Cortex of kidney (tissue), 1 donor: ENCODE measurements at places on chromosomes 2 and 18.

DNA sequence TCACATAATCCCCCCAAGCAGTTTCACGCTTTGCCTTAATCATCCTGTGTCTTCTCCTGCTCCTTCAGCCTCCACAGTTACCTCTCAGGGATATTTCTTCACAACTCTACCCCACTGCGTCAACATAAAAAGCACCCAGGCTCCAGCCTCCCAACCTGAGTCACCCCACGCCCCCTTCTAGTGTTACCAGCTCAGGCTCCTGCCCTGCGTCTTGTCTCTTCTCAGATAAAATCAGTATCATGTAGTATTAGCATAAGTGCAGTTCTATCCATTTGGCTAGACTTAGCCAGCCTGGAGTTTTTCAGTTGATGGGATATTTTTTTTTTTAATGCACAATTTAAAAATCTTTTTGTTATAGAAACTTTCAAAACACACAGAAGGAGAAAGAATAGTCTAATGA lies 9.6 kb upstream of the PELI1 start:
- DNase-seq: no peak

GRCh38 chr2:10382354-10383061 lies 65.6 kb downstream of the ODC1 start:
- no peak for DNase-seq

GRCh38 chr18:40957533-40958070 lies 997.4 kb upstream of the PIK3C3 start:
- no peak for DNase-seq

GRCh38 chr2:189362283-189362682 lies 79.0 kb upstream of the WDR75 start:
- DNase-seq: no peak

GRCh38 chr2:37851428-37851827 lies 73.7 kb upstream of the RMDN2 start:
- DNase-seq: no peak

DNA sequence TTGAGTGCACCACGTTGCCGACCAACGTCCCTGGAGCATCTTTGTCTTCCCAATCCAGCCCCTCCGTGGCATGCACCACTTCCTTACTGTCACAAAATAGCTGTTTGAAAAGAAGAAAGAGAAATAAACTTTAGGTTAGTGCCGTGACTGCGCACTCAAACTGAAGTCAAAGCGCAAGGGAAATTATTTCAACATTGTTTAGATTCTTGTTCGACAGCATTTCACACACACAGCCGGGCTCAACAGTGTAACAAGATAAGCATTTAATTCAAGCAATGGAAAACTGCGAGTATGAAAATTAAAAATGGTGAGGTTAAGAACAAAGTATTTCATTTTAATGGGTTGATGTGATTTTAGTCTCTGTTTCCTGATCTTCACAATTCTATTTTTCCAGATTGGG lies 108.6 kb downstream of the NXPH2 start:
- no peak for DNase-seq

GRCh38 chr2:127551221-127551930 lies 15.9 kb downstream of the MYO7B start:
- DNase-seq: no peak

DNA sequence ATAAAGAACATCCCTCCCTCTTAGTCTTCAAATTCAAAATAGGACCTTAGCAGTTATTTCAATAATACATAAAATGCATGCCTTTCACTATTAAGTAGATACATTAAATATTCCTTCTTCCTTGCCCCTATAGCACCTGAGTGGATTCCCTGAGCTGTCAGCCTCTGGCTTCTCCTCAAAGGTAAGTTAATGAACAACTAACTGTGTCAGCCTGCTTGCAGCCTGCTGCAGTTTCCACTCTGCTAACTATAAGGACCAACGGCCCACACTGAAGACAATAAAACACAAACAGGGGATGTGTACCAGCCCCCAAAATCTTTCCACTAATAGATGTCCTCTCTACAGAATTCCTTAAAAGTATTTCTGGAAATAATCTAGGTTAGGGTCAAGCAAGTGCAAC lies 5.0 kb downstream of the KCTD1 start:
- DNase-seq: no peak

DNA sequence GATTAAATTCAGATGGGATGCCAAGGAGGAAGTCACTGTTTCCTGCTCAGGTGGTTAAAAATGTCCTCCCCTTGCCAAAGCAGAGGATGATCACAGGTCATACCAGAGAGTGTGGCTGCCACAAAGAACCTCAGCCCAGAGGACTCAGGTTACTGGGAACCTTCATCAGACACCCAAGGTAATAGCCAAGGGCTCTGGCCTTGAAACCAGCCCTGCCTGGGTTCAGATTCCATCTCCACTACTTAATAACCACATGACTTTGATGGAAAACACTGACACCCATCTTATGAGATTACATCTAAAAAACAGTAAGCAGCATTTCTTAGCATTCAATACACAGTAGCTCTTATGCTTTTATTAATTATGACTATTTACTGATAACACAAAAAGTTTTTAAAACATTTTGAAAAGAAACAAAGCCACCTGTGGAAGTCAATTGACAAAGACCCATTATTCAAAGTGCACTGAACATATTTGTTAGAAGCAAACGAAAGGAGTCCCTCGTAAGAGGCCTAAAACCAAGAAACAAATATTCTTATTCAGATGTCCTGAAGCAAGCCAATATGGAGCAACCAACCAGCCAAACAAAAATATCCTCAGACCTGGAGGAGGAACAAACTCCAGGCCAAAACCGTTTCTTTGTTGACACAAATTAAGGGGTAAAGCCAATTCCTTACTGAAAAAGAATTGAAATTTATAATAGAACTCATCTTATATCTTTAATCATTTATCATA lies 241.5 kb downstream of the RNF152 start:
- no peak for DNase-seq

- DNase-seq: no peak
These were observed 114.0 kb downstream of the GATA6 start for GRCh38 chr18:22283397-22283796.

- DNase-seq: no peak
These were observed 84.0 kb downstream of the HDAC4 start for GRCh38 chr2:239316562-239317465.

GRCh38 chr2:183113630-183114029 lies 10.6 kb upstream of the NUP35 start:
- DNase-seq: no peak

- DNase-seq: no peak
These were observed 11.4 kb upstream of the MAPRE2 start for GRCh38 chr18:35029770-35030169.

DNA sequence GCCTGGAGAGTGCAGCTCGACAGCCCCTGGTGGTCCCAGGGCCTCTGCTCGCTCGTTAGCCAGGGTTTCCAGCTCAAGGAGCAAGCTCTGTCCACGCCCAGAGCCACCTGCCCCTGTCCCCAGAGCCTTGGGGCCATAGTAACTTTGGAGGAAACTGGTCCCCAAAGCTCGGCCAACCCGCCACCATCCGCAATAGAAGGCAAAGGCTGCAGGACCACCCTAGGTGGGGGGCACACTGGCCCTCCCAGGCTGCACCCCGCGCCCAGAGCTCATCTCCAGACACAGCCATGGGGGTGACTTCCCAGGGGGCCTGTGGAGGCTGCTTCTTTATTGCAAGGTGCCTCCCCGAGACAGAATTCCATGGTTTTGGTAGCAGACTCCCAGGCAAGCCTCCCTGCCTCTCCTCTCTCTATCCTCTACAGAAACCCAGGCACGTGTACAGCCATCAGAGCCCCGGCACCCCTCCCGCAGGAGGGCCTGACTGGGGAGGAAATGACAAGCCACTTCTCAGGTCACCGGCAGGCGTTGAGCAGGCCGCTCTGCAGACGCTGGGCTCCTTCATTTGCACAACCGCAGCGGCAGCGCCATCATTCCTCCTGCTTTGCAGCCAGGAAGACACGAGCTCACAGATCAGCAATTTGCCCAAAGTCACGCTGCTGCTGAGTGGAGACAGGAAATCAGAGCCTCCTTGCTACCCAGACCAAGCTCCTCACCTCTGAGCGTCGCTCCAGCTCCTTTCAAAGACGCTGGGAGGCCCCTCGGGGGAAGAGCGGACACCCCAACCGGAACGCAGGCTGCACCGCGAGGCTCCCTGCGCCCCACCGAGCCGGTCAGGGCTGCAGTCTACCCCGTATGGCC lies 80.2 kb downstream of the NDUFA10 start:
- no peak for DNase-seq

- no peak for DNase-seq
These were observed 76.0 kb downstream of the RFTN2 start for GRCh38 chr2:197599285-197599965.

DNA sequence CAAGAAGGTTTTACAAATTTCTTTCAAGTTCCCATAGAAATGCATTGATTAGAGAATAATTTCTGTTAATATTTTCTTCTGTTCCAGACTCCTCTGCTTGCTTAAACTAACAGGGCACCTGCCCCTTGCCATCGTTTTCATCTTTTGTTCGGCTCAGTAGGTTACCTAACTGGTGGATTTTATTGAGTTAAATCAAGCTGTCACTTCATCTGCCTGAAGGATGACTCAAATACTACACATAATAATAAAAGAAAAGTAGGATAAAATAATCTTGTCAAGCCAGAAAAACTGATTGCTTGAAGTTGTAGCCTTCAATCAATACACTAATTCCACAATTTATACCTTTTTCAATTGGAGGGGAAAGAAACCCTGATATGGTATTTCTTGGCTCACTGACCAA lies 234.0 kb downstream of the NR4A2 start:
- no peak for DNase-seq

GRCh38 chr18:1846640-1847039 lies 724.7 kb downstream of the METTL4 start:
- DNase-seq: no peak

GRCh38 chr2:10254373-10255188 lies 48.1 kb upstream of the HPCAL1 start:
- no peak for DNase-seq

DNA sequence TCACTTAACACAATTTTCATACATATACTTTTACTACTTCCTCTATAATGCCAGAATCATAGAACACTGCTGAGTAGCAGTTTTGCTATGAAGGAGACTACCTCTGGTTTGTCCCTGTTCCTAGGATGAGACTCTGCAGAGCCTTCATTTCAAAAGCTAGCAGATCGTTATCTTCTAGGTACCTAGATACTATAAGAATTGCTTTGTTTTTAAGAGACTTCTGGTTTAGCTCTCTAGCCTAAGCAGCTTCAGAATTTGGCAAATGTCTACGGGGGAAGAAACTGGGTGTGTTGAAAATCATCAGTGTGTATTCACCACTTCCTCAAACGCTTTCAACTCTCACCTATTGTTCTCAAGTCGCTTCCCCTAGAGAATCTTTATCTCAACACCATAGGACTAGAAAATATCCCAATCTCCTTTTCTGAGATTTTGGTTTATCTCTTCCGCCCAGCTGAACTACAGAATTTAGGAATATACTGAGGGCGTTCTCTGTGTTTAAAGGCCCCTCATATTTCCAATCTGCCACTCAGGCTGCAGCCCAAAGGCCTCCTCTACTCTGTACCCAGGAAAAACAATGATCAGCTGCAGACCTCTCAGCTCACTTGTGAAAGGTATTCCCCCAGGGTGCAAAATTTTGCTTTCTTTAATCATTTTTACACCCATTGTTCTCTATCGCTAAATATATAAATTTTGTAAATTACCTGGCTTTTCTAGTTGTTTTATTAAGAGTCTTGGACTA lies 28.7 kb downstream of the SMAD2 start:
- no peak for DNase-seq

- no peak for DNase-seq
These were observed 46.3 kb upstream of the VIT start for GRCh38 chr2:36650031-36650829.

- no peak for DNase-seq
These were observed 621.9 kb upstream of the SOX11 start for GRCh38 chr2:5070257-5070656.

GRCh38 chr2:85794038-85794441 lies 40.2 kb downstream of the ATOH8 start:
- DNase-seq: no peak

DNA sequence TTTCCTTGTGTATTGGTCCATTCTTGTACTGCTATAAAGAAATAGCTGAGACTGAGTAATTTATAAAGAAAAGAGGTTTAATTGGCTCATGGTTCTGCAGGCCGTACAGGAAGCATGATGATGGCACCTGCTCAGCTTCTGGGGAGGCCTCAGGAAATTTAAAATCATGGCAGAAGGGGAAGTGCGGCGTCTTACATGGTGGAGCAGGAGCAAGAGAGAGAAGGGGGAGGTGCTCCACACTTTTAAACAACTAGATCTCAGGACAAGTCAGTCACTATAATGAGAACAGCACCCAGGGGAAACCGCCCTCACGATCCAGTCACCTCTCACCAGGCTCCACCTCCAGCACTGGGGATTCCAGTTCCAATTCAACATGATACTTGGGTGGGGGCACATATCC lies 54.3 kb downstream of the MSH2 start:
- no peak for DNase-seq

DNA sequence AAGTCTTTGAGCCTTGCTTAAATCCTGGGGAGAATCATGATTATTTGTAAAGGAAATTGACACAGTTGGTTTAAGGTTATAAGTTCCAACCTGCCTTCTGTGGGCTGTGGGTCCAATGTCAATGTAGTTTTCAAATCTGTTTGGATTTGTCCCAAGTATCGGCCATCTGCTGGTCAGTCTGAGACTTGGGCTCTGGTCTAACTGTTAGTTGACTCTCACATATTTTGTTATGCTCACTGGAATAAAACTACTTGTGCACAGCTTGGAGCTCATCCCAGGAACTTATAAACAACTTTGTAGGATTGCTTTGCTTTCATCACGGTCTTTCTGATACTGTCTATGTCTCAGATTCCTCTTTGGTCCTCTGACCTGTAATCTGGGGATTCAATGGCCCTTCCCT lies 1026.2 kb upstream of the ZEB2 start:
- no peak for DNase-seq

- DNase-seq: no peak
These were observed 728 bp downstream of the AUP1 start for GRCh38 chr2:74528600-74529356.

DNA sequence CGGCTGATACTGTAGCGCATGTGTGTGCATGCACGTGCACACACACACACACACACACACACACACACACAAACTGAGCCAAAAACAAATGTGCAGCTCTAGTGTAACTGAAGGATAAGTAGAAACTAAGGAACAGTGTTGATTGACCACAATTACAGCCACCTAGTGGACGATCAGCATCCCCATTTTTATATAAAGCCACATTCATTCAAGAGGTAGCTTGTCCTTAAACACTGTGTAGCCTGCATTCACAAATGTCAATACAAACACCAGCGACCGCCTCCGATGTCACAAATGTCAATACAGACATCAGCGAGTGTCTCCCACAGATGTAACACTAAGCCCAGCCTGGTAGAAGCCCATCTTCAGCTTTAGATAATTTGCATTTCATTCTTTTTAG lies 167.4 kb downstream of the PTGR3 start:
- DNase-seq: no peak

DNA sequence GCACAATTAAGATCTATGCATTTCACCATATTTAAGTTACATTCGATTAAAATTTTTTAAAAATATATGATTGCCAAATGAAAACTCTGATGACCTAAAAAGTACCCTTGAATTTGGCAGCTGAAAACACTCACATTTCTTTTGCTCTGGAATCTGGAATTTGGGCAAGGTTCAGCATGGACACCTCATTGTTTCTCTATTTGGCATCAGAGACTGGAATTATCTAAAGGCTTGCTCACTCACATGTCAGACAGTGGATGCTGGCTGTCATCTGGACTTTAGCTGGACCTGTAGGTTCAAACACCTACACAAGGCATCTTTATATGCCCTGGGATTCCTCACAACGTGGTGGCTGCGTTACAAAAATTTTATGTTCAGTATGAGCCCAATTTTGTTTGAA lies 16.1 kb downstream of the MBOAT2 start:
- no peak for DNase-seq

GRCh38 chr2:47653902-47654789 lies 128.8 kb upstream of the MSH6 start:
- no peak for DNase-seq

GRCh38 chr2:45380131-45380836 lies 230.8 kb downstream of the SRBD1 start:
- no peak for DNase-seq
